ENCODE measurements at places on chromosomes 2 and 18.

- H3K4me3 ChIP-seq: peak overlapping the region; percentile 52
- H3K36me3 ChIP-seq: no peaks in the 10 kb centered on the region
- H3K27me3 ChIP-seq: no peaks in the 10 kb centered on the region
- DNase-seq: peak; percentile 57
- peak overlapping the region; percentile 51 for H3K27ac ChIP-seq
- peaks cover 40% of the 10 kb centered on the region for H3K4me1 ChIP-seq
Observed at GRCh38 chr2:127415593-127416505, 2.4 kb upstream of the PROC start.

- DNase-seq: no peak
- no peak overlapping the region for H3K4me3 ChIP-seq
Observed at GRCh38 chr2:55887901-55888624, 35.5 kb downstream of the EFEMP1 start.

GRCh38 chr2:34892766-34893165 is 1293.7 kb upstream of the FAM98A start:
- no peak overlapping the region for H3K27ac ChIP-seq
- no peaks in the 10 kb centered on the region for H3K27me3 ChIP-seq
- H3K4me3 ChIP-seq: no peak overlapping the region
- DNase-seq: no peak
- H3K4me1 ChIP-seq: no peaks in the 10 kb centered on the region

DNA sequence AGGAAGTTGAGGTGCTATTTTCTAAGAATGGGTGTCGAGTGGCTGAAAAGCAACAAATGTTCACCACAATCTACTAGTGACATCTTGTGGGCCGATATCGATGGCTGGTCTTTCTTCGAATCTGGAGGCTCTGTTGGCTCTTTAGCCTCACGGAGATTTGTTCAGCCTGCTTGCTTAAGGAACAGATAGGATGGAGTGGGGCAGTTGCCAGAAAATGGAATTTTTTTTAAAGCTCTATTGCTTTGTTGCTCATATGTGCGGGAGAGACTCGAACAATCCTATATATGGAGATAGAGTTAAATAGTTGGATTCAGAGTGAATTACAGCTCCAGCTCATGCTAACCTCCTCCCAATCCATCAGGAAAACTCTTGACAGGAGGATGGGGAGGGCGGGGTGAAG is 70.9 kb upstream of the LYPD6B start:
- H3K27ac ChIP-seq: no peak overlapping the region
- no peak overlapping the region for H3K4me3 ChIP-seq
- H3K4me1 ChIP-seq: no peaks in the 10 kb centered on the region
- H3K36me3 ChIP-seq: no peaks in the 10 kb centered on the region

DNA sequence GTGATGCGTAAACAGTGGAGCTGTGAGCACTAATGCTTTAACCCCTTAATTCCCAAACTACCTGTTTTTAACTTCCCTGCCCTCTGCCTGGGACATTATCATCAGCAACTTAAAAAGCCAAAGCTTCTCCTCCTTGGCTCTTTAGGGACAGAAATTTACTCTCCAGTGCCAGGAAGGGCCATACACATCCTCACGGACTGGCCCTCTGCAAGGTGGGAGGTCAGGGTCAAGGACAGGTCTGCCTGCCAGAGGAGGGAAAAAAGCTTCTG is 21.5 kb downstream of the KCTD1 start:
- DNase-seq: no peak
- H3K27ac ChIP-seq: no peak overlapping the region
- H3K4me3 ChIP-seq: no peak overlapping the region
- no peaks in the 10 kb centered on the region for H3K27me3 ChIP-seq
- no peaks in the 10 kb centered on the region for H3K36me3 ChIP-seq

GRCh38 chr2:204664708-204665121 is 119.4 kb downstream of the PARD3B start:
- no peaks in the 10 kb centered on the region for H3K36me3 ChIP-seq
- peak; percentile 16 for DNase-seq
- H3K27me3 ChIP-seq: no peaks in the 10 kb centered on the region
- no peak overlapping the region for H3K4me3 ChIP-seq
- peaks cover 34% of the 10 kb centered on the region for H3K4me1 ChIP-seq

- peak overlapping the region; percentile 64 for H3K27ac ChIP-seq
- DNase-seq: peak; percentile 80
- no peaks in the 10 kb centered on the region for H3K27me3 ChIP-seq
- H3K4me1 ChIP-seq: peaks cover 42% of the 10 kb centered on the region
- peaks cover 12% of the 10 kb centered on the region for H3K36me3 ChIP-seq
Observed at GRCh38 chr2:74010087-74010541, 25.4 kb downstream of the TET3 start.

- no peak overlapping the region for H3K4me3 ChIP-seq
- DNase-seq: no peak
- H3K4me1 ChIP-seq: peaks cover 2% of the 10 kb centered on the region
- H3K36me3 ChIP-seq: no peaks in the 10 kb centered on the region
Observed at GRCh38 chr2:120538691-120539423, 192.9 kb downstream of the INHBB start.

GRCh38 chr18:5103286-5103685 is 93.8 kb downstream of the AKAIN1 start:
- no peaks in the 10 kb centered on the region for H3K4me1 ChIP-seq
- no peak overlapping the region for H3K27ac ChIP-seq
- H3K4me3 ChIP-seq: no peak overlapping the region
- H3K36me3 ChIP-seq: no peaks in the 10 kb centered on the region

DNA sequence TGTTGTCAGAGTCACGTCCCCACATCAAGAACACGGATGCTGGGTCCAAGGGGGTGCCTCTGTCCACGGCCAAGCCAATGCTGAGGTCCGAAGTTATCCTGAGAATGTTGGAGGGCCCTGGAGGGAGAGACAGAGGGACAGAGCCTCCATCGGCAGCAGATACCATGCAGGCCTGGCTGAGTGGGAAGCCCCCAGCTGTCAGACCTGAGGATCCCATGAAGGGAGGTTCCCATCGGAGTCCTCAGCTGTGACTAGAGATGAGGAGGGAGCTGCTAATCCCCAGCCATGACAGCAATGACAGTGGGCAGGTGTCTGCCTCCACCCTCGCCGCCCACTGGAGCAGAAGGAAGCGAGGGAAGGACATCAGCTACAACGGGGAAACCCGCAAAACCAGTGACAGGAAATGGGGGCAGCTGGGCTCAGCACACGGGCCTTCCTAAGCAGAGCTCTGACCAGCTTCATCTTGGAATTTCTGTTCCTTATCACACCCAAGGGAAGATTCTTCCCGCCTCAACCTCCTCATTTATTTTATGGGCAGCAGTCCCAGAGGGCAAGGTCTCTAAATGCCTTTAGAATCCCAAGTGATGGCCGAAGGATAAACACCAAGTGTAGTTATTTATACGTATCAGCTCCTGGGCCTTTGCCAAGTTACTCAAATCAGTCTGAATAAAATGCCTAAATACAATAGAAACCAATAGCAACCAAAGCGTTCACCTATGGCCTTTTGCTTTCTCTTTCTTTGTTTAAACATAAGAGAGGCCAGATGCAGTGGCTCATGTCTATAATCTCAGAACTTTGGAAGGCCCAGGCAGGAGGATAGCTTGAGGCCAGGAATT is 32.2 kb downstream of the FAM178B start:
- peak; percentile 67 for DNase-seq
- peaks cover 13% of the 10 kb centered on the region for H3K27me3 ChIP-seq

- peaks cover 12% of the 10 kb centered on the region for H3K4me1 ChIP-seq
- no peaks in the 10 kb centered on the region for H3K27me3 ChIP-seq
- no peak overlapping the region for H3K27ac ChIP-seq
- H3K36me3 ChIP-seq: no peaks in the 10 kb centered on the region
- H3K4me3 ChIP-seq: no peak overlapping the region
- DNase-seq: no peak
Observed at GRCh38 chr2:205786976-205787375, 104.7 kb downstream of the NRP2 start.

GRCh38 chr2:149849591-149849990 is 262.0 kb upstream of the MMADHC start:
- H3K4me1 ChIP-seq: no peaks in the 10 kb centered on the region
- no peaks in the 10 kb centered on the region for H3K36me3 ChIP-seq
- no peaks in the 10 kb centered on the region for H3K27me3 ChIP-seq
- DNase-seq: no peak
- no peak overlapping the region for H3K4me3 ChIP-seq

DNA sequence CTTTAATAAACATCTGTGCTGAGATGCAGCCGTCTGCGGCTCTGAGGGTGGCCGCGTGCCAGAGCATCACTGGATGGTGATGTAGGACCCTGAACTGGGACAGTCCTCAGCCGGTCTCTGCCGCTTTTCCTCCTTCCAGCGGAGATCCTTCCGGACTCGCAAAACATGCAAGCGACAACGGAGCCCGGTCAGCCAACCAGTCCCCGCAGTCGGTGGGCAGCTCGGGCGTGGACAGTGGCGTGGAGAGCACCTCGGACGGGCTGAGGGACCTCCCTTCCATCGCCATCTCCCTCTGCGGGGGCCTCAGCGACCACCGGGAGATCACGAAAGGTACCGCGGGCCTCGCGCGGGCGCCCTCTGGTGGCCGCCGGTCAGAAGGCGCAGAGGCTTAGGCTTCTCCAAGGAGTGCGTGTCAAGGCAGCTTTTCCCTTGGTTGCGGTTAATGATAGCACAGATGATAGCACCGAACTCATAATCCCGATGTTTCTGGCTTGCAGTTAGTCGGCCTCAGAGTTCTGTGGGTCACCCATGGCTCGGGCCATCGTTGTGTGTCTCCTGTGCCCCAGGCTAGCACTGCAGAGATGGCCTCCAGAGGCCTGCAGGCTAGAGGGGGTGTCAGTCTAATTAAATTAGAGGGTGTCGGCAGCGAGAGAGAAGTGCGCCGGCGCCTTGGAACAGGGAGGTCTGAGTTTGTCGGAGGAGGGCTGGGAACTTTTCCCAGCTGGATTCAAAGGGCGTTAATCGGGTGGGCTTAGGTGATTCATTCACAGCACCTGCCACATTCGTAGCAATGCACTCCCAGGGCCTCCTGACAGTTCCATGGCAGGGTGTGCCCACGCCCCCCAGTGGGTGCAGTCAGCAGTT is 38.5 kb downstream of the LPIN1 start:
- H3K27ac ChIP-seq: no peak overlapping the region
- H3K27me3 ChIP-seq: no peaks in the 10 kb centered on the region
- DNase-seq: peak; percentile 20

DNA sequence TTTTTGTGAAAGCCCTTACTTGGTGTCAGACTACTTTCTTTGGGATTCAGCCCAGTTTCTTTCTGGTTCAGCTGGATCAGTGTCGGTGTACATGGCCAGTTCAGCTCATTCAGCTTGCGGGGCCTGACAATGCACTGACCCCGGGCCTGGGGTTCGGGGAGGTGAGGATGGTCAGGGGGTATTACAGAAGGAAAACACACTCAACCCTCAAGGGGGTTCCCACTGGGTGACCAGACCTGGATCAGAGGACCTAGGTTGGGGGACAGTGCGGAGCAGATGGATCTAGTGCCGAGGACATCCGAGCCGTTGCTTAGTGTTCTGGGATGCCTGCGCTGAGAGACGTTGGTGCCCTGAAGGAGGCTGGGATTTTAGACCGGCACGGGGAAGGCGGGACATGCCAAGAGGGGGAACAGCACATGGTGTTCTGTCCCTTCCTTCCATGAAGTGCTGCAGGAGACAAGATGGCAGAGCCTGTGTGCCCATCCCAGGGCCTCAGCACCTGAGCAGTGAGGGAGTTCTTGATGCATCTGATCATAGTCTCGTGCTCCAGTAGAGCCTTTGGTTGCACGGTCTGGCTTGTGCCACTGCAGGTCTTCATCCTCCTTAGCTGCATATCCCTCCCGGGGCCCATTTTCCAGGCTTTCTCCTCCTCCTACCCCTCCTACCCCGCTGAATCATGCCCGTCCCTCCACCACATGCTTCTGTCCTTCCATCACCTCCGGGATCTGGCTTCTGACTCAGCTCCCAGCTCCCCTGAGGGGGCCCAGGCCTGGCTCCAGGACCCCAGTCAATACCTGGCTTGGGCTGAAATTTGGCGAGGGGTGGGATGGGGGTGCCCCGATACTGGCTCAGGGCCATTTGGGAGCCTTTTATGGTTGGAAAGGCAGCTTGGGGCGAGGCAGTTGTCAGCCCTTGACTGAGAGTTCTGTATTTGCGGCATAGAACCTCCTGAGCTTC is 18.0 kb downstream of the SPEG start:
- H3K27ac ChIP-seq: peak overlapping the region; percentile 62
- H3K4me1 ChIP-seq: peaks cover 33% of the 10 kb centered on the region
- DNase-seq: peak; percentile 93
- no peak overlapping the region for H3K4me3 ChIP-seq
- H3K27me3 ChIP-seq: no peaks in the 10 kb centered on the region

- H3K27me3 ChIP-seq: no peaks in the 10 kb centered on the region
- no peak overlapping the region for H3K4me3 ChIP-seq
- H3K27ac ChIP-seq: no peak overlapping the region
- H3K36me3 ChIP-seq: no peaks in the 10 kb centered on the region
- DNase-seq: no peak
Observed at GRCh38 chr18:51610481-51610880, 413.0 kb upstream of the MEX3C start.

GRCh38 chr2:141523199-141523598 is 607.6 kb downstream of the LRP1B start:
- H3K27me3 ChIP-seq: no peaks in the 10 kb centered on the region
- H3K4me3 ChIP-seq: no peak overlapping the region
- no peaks in the 10 kb centered on the region for H3K36me3 ChIP-seq
- no peaks in the 10 kb centered on the region for H3K4me1 ChIP-seq

- no peak for DNase-seq
- H3K4me3 ChIP-seq: no peak overlapping the region
- H3K4me1 ChIP-seq: no peaks in the 10 kb centered on the region
- no peak overlapping the region for H3K27ac ChIP-seq
- no peaks in the 10 kb centered on the region for H3K27me3 ChIP-seq
Observed at GRCh38 chr2:199219551-199219950, 238.2 kb downstream of the SATB2 start.

- no peaks in the 10 kb centered on the region for H3K27me3 ChIP-seq
- H3K4me3 ChIP-seq: no peak overlapping the region
- H3K27ac ChIP-seq: no peak overlapping the region
Observed at GRCh38 chr2:146984014-146984413, 860.8 kb upstream of the ACVR2A start.

GRCh38 chr2:24362253-24362652 is 1.9 kb upstream of the ITSN2 start:
- no peak overlapping the region for H3K4me3 ChIP-seq
- H3K27ac ChIP-seq: no peak overlapping the region
- DNase-seq: no peak
- no peaks in the 10 kb centered on the region for H3K27me3 ChIP-seq
- no peaks in the 10 kb centered on the region for H3K36me3 ChIP-seq

- no peak for DNase-seq
- no peaks in the 10 kb centered on the region for H3K4me1 ChIP-seq
- no peaks in the 10 kb centered on the region for H3K27me3 ChIP-seq
- no peak overlapping the region for H3K4me3 ChIP-seq
- H3K27ac ChIP-seq: no peak overlapping the region
Observed at GRCh38 chr2:216183462-216183861, 74.3 kb downstream of the XRCC5 start.

- DNase-seq: peak; percentile 73
- H3K4me3 ChIP-seq: no peak overlapping the region
- H3K27ac ChIP-seq: peak overlapping the region; percentile 48
- H3K4me1 ChIP-seq: peaks cover 54% of the 10 kb centered on the region
Observed at GRCh38 chr2:37802211-37802752, 122.8 kb upstream of the RMDN2 start.

- DNase-seq: no peak
- H3K27ac ChIP-seq: no peak overlapping the region
- no peaks in the 10 kb centered on the region for H3K36me3 ChIP-seq
- no peak overlapping the region for H3K4me3 ChIP-seq
- no peaks in the 10 kb centered on the region for H3K27me3 ChIP-seq
- H3K4me1 ChIP-seq: peaks cover 23% of the 10 kb centered on the region
Observed at GRCh38 chr2:10061221-10061925, 18.0 kb downstream of the KLF11 start.
